ENCODE measurements at places on chromosomes 2 and 18.

GRCh38 chr18:75198036-75198435 lies 10.9 kb downstream of the PTGR3 start:
- DNase-seq, result no peak

DNA sequence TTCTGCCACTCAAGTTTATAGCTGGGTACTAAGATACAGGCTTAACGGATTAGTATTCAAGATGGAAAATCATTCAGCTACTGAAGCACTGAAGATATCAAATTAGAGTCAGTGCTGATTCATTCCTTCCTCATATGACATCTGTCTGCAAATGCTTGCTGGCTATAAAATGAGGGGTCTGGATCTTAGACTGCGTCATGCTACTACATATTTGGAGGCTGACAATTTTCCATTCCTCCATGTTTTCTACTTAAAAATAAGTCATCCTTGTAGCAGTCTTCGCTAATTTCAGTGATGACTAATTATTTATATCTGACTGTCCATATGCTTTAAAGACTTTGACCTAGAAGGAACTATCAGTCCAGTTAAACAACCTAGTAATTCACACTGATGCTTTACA lies 233.4 kb downstream of the RIT2 start:
- DNase-seq, result no peak

DNA sequence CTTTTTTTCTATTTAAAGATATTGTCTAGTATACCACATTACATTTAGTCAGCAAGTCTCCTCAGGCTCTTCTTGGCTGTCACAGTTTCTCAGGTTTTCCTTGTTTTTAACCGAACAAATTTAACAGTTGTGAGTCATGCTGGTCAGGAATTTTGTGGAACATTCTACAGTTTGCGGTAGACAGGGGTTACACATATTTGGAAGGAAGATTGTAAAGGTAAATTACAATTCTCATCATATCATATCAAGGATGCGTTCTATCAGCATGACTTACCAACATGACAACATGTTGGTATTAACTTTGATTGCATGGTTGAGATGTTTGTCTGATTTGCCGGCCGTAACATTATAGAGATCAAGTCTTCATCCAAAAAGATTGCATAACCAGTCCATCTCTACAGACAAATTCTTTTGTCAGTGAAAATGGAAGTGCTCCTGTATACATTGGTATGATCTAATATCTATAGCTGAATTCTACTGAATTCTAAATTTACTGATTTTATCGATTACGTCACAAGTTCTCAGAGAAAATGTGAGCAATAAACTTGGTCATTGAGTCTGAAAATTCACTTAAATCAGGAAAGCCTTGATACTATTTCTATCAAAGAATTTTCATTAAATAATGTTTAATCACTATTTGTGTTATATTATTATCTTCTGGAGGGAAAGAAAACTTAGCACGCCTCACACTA lies 664.4 kb upstream of the SLC8A1 start:
- no peak for DNase-seq

DNA sequence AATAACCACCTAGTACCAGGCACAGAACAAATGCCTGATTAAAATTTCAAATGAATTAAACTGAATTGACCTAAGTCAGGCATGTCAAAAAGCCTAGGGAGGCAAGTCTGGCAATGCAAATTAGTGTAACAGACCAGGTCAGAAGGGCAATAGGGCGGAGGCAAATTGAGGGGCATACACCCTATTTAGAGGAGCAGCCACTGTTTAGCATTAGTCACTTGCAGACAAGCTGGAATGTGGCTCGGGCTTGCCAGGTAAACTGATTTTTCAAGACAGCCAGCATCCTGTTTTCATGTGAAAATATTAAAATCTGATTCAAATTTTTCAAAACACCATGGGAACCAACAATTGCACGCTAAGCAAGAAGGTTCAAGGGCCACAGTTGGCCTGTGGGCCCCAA lies 160.3 kb downstream of the EN1 start:
- DNase-seq, result no peak

- DNase-seq, result no peak
Observed at GRCh38 chr18:25798046-25798445, 292.4 kb downstream of the SS18 start.

DNA sequence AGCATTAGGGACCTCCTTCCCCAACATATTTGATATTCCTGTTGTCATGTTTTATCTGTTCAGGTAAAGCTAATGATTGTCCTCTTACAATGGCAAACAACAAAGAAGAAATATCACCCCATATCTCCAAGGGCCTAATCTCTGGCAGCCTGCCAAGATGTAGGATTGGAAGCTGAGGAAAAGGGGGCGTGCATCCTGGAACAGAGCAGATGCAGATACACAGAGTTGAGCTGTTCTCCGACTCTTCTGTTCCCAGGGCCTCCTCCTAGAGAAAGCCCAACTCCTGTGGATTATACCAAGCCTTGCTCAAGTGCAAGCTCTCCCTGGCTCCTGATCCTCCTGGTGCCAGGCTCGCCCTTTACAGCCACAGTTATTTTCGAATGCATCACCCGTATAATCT lies 35.2 kb upstream of the CD207 start:
- DNase-seq, result no peak

DNA sequence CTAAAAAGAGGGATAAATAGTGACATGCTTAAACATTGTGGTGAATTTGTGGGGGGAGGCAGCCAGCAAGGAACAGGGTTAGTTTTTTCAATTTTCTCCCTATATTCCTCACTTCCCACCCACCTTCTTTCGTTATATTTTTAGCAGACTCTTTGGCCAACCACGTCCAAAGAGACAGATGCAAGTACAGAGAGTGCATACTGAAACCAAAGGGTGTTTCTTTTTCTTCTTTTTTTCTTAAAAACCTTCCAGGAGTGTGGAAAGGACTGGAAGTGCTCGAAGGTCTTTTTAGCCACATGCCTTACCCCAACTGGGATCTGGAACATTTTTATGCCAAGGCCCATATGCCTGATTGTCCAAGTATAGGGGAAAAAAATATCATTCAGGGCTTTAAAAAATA lies 59.0 kb downstream of the TNP1 start:
- no peak for DNase-seq

GRCh38 chr2:49940626-49941025 lies 786.3 kb upstream of the FSHR start:
- no peak for DNase-seq

- no peak for DNase-seq
Observed at GRCh38 chr18:62678847-62679485, 36.4 kb upstream of the PHLPP1 start.

DNA sequence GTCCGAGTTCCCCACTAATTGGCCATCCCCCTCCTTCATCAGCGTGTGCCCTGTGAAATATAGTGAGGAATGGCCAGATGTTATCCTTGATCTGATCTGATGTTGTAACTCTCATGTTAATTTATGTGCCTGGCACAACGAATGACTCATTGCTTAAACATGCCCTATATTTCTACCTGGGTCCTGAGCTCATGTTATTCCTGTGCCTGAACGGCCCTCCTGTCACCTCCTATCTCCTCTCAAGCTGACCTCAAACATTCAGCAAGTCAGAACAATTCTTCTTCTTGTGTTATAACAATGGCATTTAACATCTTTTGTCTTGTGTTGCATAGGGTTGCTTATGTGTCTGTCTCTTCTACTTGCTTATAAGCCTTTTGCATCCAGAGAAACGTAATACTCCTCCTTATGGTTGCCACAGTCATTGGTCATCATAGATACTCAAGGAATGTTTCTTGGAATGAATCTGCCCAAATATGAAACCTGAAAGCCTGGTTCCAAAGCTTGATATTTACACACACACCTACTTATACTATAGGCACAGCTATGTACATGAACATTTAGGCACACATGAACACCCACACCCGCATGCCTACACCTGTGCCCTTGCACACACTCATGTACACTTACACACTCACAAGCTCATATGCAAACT lies 80.2 kb upstream of the PHLPP1 start:
- no peak for DNase-seq

DNA sequence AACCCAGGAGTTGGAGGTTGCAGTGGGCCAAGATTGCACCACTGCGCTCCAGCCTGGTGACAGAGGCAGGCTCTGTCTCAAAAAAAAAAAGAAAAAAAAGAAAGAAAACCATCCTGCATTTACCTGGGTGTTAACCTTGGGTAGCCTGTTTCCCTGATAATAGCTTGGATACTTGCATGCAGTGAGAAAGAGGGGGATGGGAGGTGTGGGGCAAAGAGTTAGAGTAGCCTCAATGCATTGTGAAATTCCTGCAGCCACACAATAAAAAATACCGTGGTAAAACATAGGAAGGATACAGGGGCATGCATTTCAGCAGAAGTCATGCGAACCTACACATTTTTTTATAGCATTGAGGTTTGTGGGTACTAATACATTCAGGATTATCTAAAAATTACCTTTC lies 76.6 kb upstream of the ZNF516 start:
- no peak for DNase-seq

DNA sequence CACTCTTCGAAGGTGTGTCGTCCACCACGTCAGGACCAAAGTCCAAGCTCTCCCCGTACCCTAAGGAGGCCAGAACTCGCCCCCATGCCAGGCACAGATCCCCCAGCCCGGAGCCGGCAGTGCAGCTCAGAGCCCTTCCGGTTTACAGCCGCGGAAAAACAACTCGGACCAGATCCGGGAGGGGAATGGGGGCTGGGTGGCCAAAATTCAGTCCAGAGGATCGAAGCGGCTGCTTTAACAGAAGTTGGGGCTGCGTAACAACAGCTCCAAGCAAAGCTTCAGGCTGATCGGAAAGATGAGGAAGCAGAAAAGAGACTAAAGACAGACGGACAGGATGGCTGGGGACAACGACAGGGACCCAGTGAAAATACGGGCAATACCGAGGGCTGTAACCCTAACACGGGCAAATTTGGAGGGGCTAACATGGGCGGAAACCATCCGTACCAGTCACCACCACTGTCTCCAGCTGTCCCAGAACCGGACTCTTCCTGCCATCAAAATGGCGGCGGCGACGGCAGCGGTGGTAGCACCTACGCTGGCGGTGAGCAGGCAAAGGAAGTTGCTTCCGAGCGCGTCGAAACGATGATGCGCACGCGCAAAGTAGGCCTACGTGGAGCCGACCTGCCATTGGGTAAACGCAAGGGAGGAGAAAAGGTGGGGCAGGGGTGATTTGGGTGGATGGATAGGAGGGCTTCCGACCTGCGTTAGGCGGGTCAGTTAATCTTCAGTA lies at the start of gene MMADHC:
Gene MMADHC (minus strand): TSS at position 556 of the 730 bp plus-strand sequence. CDS start 678 bp downstream, outside the sequence.
- DNase-seq, result peak; percentile 91

- no peak for DNase-seq
Observed at GRCh38 chr2:241857041-241857541, 1.6 kb downstream of the PDCD1 start.

GRCh38 chr18:75926811-75927210 lies 499.3 kb upstream of the SMIM21 start:
- DNase-seq, result no peak

DNA sequence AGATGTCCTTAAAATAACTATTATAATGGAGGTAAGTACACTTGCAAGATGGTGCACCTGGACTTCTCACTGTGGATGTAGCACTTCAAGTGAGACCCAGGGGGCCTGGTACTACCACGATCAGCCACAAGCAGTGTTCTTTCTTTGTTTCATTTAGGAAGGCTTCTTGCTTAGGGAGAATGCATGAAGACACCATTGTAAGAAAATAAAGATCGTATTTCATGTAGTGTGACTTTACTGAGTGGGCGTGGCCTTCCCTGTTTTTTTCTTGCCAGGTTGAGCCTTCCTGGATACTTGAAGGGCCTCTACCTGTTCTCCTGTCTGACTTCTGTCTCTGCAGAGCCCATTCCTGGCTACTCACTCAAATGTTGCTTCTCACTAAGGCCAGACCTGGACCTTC lies 615.6 kb upstream of the SOX11 start:
- no peak for DNase-seq

- no peak for DNase-seq
Observed at GRCh38 chr2:15313657-15314056, 247.5 kb downstream of the NBAS start.

DNA sequence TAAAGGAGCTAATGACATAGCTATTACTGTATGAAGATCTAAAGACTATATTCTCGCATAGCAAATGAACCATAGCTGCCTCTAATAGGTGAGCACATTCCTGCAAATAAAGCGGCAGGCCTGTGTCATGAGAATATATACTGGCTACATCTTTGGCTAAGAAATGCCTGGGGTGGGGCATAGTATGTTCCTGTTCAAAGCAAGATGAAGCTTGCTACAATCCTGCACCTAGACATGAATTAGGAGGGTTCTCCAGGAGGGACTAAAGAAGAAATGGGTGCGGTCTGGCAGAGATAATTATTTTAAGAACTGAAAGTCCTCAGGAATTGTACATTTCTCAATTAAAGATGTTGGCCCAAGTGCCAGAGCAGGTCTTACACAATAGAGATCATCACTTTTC lies 46.8 kb upstream of the PLA2R1 start:
- DNase-seq, result no peak

DNA sequence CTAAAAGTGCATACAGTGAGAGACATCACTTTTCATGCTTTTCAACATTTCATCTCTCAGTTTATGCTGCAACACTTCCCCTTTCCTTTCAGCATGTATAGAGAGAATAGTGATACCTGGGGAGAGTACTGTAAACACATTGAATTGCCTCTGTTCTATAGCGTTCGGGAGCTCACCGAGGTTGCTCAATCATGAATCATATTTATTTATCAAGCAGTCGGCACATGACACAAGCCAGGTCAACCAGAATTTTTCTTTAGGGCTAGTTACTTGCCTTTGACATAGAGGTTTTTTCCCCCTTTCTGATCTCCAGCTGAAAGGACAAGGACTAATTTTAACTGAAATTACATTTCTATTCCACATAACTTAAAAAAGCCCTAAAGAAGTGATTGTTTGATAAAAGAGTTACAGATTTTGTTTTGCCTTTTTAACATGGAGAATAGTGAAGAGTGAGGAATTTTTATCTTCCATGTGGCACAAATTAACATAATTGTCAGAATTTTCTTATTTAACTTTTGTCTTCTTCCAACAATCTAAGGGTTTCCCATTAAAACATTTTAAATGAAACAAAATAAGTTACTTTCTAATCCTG lies 690.9 kb upstream of the TMEFF2 start:
- no peak for DNase-seq

DNA sequence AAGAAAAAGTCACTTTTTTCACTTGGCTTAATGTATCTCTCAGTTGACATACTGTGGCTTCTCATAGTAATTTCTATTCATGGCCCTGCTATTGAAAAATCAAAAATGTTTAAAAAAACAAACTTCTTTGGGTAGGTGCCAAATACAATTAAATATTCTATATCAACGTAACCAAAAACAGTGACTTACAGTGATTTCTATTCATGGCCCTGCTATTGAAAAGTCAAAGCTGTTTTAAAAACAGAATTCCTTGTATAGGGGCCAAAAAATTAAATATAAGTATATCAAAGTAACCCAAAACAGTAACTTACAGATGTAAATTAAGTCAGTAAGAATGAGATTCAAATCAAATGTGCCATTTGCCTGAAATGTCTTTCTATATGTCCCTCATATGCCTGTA lies 31.4 kb upstream of the CD302 start:
- no peak for DNase-seq

GRCh38 chr2:102206666-102207341 lies 20.0 kb downstream of the IL1RL2 start:
- no peak for DNase-seq

- DNase-seq, result no peak
Observed at GRCh38 chr2:9720352-9721093, 89.7 kb upstream of the YWHAQ start.

GRCh38 chr18:62339106-62339988 lies 14.2 kb downstream of the TNFRSF11A start:
- peak; percentile 23 for DNase-seq

Measured in activated T-helper 2 cell treated with anti-CD3 and anti-CD28 coated beads, Interferon-gamma antibody, Interleukin-2, Interleukin-4, amounts not matched to agents 10 μg/mL and 5 μg/mL and 100 μg/mL, durations not matched to agents 14 hours and 24 hours and 36 hours (primary cell).